Stimulated activated CD8-positive, alpha-beta memory T cell treated with anti-CD3 and anti-CD28 coated beads, Interleukin-7, amount 100 ng/mL, for 1 hour (primary cell): ENCODE measurements at places on chromosomes 7 and 10.

- DNase-seq = no peak
Measured at GRCh38 chr7:29381206-29382094, 182.2 kb upstream of the PRR15 start.

DNA sequence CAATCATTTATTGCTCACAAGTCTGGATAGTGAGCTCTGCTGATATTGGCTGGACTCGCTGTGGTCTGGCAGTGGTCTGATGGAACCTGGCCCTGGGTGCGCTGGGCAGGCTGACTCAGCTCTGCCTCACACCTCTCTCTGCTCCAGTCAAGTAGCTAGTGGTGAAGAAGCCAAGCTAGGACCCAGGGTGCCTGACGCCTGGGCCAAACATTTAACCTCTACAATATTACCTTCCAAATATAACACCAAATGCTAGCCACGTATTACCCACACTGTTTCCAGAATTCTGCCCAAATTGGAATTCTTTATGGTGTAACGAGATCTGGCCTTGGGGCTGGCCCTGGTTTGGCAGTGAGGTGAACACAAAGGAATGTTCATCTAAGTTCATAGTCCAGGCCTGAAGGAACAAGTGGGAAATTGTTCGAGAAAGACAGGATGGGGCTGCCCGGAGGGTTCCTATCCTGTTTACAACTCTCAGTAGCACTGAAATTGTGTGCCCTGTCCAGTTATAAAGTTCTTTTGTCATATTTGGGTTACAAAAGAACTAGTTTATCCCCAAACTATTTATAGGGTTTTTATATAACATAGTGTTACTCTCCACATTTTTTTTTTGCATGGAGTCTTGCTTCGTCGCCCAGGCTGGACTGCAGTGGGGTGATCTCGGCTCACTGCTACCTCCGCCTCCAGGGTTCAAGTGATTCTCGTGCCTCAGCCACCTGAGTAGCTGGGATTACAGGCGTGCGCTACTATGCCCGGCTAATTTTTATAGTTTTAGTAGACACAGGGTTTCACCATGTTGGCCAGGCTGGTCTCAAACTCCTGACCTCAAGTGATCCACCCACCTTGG, 16.3 kb downstream of the OR2AE1 start:
- DNase-seq = no peak

- DNase-seq = no peak
Measured at GRCh38 chr10:95815133-95815532, 59.2 kb downstream of the ENTPD1 start.

- no peak for DNase-seq
Measured at GRCh38 chr7:16171928-16172327, 249.4 kb downstream of the CRPPA start.

DNA sequence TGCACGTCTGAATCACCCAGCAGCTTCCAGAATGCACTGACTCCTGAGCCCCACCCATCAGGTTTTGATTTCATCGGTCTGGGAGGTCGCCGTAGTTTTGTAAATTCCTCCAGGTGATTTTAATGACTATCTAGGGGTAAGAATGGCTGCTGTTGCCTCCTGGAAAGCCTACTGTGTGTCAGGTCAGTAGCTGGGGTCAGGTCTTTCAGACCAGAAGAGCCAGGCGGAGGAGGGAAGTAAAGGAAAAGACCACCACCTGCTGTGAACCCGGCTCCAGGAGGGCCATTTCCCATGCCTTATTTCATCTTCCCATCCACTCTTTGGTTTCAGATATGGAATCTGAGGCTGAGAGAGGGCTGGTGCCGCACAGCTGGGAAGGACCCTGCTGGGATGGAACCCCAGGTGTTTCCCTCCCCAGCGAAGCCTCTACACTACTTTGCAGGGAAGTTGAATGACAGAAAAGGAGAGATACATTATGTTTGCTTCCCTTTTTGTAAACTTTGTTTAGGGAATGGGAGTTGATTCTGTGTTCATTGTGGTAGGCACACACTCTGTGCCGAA, 19.8 kb downstream of the ADAMTS14 start:
- no peak for DNase-seq

DNA sequence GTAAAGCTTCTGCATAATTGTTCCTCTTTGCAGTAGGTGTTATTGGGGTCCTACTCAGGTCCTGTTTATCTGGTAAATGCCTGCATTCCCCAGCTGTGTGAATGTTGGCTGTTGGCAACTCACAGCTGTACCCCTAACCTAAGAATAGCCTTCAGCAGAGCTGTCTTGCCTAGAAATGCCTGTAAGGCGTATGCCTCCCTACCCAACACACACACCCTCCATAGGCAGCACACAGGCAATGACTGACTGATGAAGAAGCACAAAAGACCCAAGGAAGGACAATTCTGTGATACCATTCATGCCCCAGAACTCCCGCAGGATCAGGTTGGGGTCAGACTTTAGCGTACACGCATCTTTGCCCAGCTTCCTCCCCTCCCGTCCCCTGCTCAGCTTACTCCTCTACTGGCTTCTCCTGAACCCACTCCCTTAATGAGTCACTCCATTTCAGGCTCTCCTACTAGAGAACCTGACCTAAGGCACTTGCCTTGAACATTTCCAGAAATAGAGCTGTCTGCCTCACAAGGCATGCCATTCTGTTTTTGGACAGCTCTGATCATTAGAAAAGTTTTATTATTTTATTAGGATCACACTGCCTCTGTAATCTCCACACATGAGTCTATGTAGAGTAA, 99.2 kb upstream of the PIK3CG start:
- no peak for DNase-seq

GRCh38 chr7:74083928-74084721, 521 bp downstream of the LIMK1 start:
- DNase-seq = no peak

- no peak for DNase-seq
Measured at GRCh38 chr10:27743877-27744801, 1.5 kb downstream of the MKX start.

- no peak for DNase-seq
Measured at GRCh38 chr10:121516093-121516865, 82.0 kb downstream of the FGFR2 start.

DNA sequence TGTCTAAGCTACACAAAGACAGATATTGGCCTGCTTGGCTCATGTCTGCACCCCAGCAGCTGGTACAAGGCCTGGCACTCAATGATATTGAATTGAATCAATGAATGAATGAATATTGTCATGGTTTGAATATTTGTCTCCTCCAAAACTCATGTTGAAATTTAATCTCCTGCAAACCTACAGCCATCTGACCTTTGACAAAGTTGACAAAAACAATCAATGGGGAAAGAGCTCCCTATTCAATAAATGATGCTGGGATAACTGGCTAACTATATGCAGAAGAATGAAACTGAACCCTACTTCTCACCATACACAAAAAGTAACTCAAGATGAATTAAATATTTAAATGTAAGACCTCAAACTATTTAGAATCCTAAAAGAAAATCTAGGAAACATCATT, 144.7 kb downstream of the CYP26A1 start:
- DNase-seq = no peak

DNA sequence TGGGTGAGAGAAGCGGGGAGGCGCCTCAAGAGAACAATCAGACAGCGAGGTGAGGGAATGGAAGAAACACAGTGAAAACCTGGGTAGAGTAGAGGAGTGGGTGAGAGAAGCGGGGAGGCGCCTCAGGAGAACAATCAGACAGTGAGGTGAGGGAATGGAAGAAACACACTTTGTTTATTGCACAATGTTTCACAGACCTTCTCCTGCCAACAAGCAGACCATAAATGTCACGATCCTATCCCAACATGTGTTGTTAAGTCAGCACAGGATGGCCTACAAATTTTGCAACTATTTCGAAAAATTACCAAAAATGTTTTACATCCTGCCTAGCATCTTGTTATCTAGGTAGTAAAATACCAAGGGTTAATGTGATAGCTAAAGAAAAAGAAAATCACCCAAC, 115.3 kb downstream of the JAZF1 start:
- no peak for DNase-seq

GRCh38 chr10:127029061-127029460, 123.8 kb downstream of the DOCK1 start:
- no peak for DNase-seq

- DNase-seq = no peak
Measured at GRCh38 chr10:58543141-58543540, 30.5 kb downstream of the BICC1 start.

DNA sequence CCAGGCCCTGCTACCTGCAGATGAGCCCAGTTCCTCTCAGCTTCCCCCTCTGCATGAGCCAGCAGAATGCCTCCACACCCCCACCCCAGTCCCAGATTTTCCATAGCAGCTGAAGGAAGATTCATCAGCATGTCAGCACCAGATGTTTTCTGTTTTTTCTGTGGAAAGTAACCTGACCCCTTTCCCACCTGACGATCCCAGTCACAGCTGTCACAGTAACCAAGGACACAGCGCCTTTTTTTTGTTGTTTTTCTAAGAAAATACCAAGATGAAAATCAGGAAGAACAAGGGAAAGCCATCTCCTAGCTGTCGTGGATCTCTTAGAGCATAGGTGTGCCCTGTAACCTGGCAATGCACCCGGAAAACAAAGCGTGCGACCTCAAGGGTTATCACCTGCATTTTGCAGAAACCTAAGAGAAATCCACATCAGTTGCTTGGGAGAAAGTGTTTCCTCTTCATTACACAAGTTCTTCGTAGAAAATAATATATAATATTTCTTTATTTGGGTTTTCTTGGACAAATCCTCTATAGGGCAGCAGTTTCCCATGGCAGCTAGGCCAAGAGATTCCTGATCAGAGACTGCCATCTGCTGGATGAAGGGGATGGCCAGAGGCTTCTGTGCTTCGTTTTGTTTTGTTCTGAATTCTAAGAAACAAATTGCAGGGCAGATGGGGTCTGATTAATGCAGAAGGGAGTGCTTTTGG, 401.9 kb downstream of the TNS3 start:
- no peak for DNase-seq

- DNase-seq = no peak
Measured at GRCh38 chr10:127228195-127228787, 31.9 kb upstream of the INSYN2A start.

DNA sequence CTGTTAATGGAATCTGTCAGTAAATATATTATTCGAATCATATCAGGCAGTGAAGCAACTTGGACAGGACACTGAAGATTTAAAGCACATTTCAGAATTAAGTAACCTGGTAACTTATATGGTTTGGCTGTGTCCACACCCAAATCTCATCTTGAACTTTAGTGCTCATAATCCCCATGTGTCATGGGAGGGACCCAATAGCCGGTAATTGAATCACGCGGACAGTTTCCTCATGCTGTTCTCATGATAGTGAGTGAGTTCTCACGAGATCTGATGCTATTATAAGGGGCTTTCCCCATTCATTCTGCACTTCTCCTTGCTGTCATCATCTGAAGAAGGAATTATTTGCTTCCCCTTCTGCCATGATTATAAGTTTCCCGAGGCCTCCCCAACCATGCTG, 83.2 kb upstream of the COL1A2 start:
- DNase-seq = no peak

DNA sequence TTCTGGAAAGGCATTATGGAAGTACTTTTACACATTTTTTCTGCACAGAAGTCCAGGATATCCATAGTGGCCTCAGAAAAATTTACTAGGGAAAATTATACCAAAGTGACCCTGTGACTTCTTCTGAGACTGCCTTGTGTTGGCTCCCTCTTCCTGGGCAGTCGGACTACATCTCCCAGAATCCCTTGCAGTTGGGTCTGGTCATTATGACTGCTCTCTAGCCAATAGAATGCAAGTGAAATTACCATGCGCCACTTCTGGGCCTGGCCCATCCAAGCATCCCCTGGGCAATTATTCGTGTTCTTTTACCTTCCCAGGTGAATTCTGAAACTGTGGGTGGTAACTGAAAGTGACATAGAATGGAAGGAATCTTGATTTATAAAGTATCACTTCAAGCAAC, 430.9 kb downstream of the ACTR3B start:
- DNase-seq = no peak

- DNase-seq = no peak
Measured at GRCh38 chr7:53013925-53014324, 21.5 kb upstream of the POM121L12 start.

- no peak for DNase-seq
Measured at GRCh38 chr7:100686201-100686821, 7.7 kb downstream of the GIGYF1 start.

DNA sequence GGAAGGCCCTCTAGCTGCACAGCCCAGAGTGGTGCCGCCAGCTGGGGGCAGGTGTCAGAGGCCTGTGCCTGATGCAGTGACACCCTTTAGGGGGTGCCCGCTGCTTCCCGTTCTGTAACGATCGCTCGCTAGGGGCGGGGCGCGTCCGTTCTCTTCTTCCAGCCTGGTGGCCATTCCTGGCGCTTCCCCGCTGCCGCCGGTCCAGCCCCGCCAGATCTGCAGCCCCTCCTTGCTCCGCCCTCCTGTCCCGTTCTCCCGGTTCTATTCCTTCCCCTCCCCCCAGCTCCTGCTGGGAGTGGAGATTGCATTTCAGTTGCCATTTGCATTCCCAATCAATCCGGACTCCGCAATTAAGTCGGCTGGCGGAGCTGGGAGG, 39.2 kb downstream of the AGAP3 start:
- DNase-seq = no peak

DNA sequence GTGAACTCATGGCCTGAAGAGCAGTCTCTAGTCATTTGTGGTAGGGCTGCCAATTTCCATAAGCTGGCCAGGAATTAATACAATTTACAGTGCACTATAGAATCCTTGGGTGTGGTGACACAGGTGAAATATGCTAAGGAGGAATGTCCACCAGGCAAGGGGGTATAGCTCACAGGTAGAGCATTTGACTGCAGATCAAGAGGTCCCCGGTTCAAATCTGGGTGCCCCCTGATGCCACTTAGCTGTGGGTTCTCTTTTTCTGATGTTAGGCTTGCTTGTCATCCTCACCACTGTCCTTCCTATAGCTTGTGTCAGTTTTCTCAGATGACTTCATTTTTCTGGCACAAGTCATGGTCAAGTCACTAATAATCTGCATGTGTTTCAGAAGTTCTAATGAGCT, 108.7 kb downstream of the ZNF467 start:
- DNase-seq = no peak

- DNase-seq = no peak
Measured at GRCh38 chr7:108618056-108618455, 48.4 kb downstream of the DNAJB9 start.

GRCh38 chr7:154857728-154858681, 144.9 kb downstream of the PAXIP1 start:
- no peak for DNase-seq

DNA sequence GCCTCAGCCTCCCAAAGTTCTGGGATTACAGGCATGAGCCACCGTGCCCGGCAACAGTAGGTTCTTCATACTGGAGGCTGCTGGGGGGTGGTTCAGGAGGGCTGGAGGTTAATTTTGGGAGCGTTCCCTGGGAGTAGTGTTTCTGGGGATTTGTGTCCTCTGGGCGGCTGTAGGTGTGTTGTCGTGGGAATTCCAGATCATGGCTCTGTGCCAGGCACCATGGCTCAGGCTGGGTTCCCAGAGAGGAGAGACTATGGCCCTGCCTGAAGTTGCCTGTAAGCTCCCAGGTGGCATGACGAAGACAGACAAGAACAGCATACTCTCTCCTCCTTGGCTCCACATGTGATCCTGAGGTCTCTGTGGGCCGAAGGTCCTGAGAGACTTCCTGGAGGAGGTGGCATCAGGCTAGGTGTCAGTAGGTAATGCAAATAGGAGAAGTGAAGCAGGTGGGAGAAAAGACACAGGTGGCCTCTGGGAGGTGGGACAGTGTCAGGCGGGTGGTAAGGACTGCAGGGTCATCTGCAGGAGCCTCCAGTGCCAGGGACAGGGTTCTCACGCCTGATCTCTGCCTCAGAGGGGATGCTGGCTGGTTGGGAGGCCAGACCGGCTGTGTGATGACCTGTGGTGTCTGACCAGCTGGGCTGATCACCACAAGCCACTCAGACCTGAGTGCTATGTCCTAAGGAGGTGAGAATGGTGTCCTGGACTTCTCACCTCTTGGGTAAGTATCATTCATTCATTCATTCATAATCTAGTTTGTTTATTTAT, 18.7 kb downstream of the CLIP2 start:
- no peak for DNase-seq
